ENCODE measurements at places on chromosomes 6 and 20.
A peak's percentile ranks its signal among the peaks of the same experiment; 100 is the strongest.

DNA sequence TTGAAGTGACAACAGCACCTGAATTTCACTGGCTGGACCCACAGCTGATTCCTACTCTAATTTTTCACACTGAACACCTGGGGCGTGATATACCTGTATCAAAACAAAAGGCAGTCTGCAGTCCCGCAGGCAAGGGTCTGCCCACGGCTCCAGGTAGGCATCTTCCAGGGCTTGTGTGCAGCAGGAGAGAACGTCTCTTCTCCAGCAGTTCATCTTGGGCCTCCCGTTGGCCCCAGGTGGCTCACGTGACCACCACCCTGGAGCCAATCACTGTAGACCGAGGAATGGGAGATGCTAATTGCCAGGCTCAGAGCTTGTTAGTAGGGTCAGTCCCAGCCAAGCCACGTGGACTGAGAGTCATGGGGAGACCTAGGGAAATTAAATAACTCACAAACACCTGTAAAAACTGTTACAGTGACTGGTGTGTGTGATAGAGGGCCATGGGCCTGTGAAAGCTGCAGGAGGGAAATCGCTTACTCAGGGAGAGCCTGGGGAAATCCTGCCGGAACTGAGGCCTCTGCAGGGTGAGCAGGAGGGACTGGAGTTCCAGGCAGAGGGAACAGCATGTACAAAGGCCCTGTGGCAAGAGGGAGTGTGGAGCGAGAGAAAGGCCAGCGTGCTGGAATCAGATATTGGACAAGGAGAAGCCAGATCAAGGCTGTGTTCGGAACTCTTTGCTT is 83.4 kb downstream of the EYA2 start:
- no peak for DNase-seq

GRCh38 chr6:155024391-155025027 is 29.4 kb downstream of the TIAM2 start:
- no peak for DNase-seq

DNA sequence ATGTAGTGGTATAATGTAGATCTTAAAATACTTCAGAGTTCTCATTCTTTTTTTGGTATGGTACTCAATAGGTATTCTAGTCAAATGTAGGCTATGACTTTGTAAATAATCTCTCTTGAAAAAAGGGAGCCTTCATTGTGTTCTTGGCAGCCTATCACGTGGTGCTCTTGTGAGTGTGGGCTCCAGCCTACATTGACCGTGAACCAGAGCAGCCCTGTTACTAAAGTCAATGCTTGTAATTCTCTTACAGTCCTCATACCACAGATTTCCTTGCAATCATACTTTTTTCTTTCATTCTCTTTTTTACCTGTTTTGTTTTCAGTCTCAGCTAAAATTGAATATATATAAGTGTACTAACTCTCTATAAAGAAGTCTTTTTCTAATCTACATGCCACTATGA is 31.1 kb downstream of the ARID1B start:
- DNase-seq, result no peak

- no peak for DNase-seq
These were observed 5.7 kb downstream of the LAMP5 start for GRCh38 chr20:9520086-9520485.

DNA sequence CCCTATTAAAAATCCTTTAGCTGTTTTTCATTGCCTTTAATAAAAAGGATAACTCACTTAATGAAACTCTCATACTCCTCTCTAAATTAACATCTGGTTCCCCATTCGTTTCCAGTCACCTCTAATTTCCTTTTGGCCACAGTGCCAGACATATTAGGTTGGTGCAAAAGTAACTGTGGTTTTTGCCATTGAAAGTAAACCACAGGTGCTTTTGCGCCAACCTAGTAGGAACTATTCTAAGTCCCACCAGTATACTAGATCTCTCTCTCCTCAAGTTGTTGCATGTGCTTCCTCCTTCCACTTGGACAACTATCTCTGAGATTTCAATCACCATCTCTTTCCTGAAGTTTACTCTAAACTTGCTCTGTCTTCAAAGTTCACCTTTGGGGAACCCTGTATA is 961.1 kb downstream of the TBC1D32 start:
- no peak for DNase-seq

- DNase-seq, result no peak
These were observed 40.5 kb downstream of the TGM6 start for GRCh38 chr20:2421247-2421646.

GRCh38 chr6:11432713-11433450 is 104.7 kb upstream of the TMEM170B start:
- no peak for DNase-seq

DNA sequence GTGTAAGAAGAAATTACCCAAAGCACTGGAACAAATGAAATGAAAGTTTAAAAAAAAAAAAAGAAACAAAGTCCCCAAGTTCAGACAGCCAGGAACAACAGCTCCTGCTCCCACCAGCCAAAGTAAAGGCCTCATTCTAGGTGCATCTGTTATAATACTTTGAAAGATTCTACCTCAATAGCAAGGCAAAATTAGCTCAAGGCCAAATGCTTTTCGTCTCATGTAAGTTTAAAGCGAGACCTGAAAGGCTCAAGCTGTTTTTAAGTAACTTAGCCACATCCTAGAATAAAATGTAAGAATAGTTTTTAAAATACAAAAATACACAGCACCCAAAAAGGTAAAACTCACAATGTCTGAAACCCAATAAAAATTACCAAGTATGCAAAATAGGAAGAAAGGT is 64.7 kb downstream of the TASP1 start:
- DNase-seq, result no peak

- peak; percentile 76 for DNase-seq
These were observed 83.1 kb downstream of the IRF4 start for GRCh38 chr6:474453-475185.

DNA sequence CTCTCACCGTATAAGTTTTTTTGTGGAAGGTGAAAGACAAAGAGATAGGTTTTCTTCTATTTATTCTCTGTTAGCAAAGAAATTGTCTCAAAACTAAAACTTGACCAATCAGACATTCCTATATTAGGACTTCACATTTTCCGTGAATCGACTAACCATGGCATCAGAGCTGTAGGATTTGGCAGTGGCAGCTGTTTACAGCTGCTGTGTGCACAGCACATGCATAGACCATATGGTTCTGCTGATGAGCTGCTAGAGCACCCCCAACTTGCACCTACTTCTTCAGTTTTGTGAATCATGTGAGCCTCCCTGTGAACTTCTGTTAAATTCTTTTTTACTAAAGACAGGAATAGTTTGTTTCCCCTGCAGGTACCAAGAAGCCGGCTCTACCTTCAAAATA is 157.9 kb downstream of the RFX6 start:
- no peak for DNase-seq

DNA sequence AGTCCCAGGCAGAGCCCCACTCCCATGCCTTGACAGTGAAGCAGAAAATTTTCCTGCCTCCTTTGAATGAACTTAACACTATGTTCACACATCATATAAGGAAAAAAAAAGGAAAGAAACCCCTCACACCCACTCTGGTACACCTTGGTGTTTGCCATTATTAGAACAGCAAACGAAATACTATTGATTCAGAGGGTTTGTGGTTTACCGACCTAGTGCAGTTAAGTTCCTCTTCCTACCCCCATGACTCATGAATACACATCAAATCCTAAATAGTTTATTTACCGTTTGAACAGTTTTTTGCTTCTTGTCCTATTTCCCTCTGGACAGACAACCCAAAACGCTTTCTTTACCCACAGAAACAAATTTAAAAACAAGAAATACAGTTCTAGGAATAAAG is 237.7 kb downstream of the FOXA2 start:
- DNase-seq, result no peak

DNA sequence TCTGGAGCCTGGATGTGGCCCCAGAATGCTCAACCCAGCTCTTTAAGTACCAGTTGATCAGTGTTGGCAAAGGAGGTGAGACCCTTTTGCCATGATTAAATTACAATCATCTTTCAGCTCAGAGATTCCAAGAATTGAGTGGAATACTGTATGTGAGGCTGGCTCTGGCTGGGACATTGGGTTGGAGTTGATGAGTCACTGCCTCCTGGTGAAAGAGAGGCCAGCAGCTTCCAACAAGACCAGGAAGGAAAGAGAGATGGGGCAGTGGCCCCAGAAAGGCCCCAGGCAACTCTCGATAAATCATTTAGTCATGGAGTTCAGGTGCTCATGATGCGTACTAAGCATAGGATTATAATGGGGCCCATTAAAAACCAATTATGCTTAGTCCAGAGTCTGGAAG is 2.1 kb downstream of the TGM6 start:
- no peak for DNase-seq

DNA sequence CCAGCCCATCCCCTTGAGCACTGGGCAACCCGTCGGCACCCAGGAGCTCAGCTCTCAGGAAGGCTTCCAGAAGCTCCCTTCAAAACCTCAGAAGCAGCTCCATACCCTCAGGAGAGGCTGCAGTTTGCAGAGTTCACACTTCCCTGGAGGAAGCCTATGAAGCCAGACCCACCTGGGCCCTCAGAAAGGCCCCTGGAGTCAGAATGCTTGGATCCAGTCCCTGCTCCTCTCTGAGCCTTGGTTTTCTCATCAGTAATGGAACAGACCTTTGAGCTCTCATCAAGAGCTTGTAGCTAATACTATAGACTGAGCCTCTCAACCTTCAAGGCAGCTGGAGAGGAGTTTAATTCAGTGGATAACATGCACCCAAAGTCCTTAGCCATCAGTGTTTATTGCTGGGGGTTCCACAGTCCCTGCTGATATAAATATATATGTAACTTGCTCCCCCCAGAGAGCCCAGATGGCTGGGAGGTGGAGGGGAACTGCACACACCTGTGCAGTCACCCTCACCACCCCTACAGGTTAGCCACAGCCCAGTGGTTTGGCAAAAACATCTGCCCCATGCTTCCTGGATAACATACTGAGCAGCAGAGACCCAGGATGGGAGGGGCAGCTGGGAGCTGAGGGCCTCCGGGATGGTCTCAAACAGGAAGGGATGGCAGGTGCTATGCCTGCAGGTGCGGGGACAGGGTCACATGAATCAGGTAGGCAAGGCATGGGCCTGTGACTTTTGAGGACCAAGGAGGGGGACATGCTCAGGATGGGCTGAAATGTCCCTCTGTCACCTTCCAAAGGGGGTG is 120.1 kb downstream of the SNX5 start:
- DNase-seq, result no peak

DNA sequence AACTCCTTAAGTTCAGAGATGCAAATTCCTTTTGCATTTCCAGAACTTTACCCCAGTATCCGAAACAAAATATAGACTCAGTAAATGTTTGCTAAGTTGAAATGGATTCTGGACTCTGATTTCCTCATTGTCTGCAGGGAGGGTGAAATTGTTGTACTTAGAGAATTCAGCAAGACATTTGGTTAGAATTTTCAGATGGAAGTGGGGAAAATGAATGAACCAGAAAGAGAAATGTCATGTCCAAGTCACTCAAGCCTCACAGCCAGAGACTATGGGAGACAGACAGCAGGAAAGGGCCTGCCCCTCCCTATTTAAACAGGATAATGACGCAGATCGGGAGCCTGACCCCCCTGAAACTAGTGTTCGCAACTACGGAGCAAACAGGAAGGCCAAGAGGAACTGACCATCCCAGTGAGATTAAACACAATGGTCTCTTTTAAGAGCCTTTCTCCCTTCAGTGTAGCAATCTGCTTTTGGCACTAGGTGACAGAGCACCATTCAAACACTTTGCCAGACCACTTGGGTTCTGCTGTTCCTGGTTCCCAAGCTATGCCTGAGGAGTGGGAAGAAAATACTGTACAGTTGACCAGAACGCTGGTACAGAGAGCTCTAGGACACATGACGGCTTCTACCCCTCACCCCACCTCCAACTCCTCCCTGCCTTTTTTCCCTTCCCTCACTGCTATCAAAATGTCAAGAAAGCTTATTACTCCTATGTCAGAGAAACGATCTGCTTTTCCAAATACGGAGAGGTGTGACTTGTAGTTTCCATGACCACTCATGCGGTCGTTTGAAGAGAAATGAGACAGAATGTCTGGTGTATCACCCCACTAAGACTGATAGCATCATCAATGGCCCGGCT is 13.7 kb downstream of the NEDD9 start:
- no peak for DNase-seq

- no peak for DNase-seq
These were observed 209.3 kb upstream of the PDE10A start for GRCh38 chr6:165872311-165872710.

DNA sequence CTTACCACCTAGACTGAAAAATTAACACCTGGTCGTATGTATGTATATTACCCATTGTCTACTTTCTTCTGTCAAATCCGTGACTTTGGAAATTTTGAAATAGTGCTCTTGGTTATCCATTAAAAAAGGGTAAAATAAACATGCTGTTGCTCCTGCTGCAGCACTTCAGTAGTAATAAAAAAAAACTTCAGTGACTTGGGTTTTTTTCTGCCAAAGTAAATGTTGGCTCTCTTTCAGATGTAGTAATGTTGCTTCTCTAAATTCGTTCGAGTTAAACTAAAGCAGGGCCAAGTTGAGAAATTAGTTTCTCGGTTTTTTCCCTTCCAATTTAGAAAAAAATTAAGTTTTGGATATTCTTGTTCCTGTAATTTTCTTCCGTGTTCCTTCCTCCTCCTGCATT is 34.2 kb downstream of the JARID2 start:
- no peak for DNase-seq

DNA sequence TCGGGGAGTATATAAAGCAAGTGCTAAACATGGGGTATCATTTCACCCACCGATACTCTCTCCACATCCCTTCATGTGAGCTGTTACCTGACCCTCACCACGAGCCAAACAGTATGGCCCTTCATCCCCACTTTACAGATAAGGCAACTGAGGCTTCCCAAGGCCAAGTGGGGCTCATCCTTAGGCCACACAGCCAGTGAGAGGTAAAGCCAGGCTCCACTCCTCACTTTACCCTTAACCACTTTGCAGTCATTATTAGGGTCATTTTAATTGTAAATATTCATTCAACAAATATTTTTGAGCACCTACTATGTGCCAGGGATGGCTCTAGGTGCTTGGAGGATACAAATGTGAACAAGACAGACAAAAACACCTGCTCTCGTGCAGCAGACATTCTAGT is 7.0 kb downstream of the SIRPA start:
- DNase-seq, result no peak

DNA sequence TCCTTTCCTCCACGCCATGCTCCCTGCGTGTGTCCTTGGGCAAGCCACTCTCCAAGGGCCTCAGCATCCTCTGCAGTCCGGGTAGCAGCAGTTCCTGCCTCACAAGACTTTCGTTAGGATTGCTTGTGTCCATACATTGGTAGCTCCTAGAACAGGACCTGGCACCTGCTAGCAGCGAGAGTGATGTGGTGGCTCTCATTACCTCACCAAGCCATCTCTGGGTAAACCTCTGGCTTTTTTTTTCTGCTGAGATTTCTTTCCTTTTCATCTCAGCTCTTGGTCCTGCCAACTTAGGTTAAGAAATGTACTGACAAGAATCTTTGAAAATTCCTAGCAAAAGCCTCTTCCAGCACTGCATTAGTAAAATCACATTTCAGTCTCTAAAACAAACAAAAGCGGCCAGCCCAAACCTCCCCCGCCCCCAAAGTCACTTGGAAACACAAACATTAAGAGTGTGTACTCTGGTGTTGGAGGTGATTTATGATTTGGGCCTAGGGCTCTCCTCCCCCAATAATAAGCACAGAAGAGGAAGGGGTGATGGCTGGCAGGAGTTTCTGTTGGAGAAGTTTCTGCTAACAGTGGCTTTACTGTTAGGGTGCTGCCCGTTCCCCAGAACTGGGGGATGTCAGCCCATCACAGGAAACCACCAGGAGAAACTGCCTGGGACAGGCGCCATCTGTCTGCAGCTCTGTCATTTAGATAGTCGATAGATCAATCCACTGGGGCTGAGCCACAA is 199.2 kb downstream of the CD83 start:
- no peak for DNase-seq

All from stimulated activated CD4-positive, alpha-beta T cell treated with anti-CD3 and anti-CD28 coated beads, TNF-alpha, amount 100 ng/mL, for 48 hours (primary cell).